MCF 10A (cell line): ENCODE measurements at places on chromosomes 1 and 21.

DNA sequence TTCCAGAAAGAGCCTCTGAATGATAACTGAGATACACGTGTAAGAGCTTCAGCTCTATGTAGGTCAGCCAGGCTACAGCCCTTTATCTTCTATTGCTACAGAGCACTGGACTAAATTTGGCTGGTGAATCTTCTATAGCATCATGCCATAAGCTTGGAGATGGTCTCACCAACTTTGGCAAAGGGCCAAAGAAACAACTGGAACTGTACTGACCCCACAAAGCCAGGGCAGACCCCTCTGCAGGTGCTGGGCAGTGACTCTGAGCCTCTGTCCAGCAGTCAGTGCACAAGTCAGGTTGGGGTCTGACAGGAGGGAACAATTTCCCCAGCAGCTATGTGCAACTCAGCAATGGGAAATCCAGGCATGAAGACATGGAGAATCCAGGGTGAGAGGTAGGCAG, 57.8 kb upstream of the NFASC start:
- no peak for DNase-seq

DNA sequence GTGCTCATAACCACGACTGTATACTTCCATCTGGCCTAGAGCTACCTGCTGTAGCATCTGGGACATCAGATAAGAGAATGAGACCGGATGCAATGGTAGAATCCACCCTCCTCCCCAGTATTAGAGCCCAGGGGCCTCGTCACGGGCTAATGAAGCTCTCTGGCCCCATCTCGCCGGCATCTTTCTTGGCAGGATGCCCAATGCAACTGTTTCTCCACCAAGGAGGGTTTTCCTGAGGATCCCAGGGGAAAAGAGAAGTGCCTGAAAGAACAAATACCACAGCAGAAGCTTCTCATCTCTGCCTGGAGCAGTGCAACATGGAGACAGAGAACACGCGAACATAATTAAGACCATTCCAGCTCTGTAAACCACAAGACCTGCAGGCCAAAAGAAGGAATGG, 80.0 kb downstream of the VWA5B1 start:
- no peak for DNase-seq

- DNase-seq = no peak
These were observed 156.6 kb downstream of the TRABD2B start for GRCh38 chr1:47840393-47841190.

DNA sequence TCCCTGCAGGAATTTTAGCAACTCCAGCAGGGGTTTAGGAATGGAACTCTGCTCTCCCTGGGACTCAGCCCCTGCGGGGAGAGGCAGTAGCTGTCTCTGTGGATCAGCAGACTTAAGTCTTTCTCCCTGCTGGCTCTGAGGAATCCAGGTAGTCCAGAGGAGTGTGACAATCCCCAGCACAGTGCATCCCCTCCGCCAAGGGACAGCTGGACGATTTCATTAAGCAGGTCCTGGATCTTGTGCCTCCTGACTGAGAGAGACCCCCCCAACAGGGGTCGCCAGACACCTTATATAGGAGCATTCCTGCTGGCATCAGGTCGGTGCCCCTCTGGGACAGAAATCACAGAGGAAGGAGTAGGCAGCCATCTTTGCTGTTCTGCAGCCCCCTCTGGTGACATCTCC, 30.6 kb downstream of the AKT3 start:
- DNase-seq = no peak

DNA sequence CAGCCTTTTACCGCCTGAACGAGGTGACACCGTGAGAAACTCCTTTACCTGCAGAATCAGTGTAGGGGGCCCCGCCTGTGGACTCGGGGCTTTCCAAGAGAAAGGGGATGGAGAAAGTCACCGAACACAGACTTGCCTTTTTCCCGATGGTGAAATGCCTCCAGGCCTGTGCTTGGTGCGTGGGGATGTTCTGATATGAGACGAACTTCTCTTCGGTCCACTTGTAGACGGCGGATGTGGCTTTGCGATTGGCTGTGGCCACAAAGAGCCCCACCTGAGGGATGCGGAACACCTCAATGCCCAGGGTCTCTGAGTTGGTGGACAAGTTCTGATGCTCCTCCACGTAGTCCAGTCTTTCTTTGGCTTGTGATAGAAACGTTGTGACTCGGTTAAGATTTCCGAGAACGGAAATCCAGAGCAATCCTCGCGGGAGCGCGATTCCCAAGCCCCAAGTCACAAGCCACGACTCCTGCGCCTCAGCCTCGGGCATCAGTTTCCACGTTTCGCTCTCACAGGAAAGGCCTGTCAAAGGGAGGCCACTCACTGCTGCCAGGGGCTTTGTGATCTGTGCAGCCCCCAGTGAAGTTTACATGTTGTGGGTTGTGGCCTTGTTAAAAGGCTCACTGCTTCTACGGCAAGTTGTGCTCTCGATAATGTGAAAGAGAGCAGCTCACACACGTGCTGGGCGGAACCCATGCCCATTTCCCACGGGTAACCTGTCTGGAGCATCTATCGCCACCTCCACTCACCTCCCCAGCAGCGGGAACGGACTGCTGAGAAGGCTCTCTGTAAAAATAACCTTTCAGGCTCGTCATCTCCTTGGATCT, 12.6 kb downstream of the KRTAP10-1 start:
- no peak for DNase-seq

DNA sequence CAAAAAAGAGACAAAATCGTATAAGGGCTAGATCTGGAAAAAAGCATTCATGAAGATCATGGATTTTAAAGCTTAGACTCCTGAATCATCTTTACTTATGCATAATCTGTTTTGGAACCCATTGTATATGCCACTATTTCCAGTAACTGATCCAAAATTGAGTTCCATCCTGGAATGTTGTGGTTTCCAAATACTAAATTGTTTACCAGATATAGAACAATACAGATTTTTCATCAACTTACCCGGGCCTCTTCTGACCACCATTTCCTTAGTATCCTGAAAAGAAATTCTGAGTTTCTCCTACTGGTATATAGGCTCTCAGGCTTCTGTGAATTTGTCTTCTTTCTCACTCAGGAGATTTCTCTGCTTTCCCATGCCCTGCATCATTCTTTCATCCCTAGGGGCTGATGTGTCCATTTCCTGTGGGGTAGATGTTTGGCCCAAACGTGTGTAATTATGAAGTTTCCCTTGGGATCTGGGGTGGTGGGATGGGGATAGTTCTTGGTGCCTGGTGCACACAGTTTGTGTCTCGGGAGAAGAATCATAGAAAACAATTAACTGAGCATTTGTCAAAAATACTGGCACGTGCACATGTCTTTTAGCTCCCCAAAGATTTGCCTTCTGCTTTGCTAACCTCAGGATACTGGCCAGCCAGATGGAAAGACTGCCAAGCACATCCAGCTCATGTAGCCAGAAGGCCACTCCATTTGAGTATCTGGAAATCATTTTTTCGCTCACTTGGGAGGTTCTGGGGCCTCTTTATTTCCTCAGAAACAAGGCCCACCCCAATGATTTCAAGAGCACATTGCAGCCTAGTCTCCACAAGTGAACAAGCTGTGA, 127.8 kb downstream of the NTMT2 start:
- DNase-seq = no peak

GRCh38 chr1:36876990-36877389, 157.3 kb downstream of the GRIK3 start:
- no peak for DNase-seq

DNA sequence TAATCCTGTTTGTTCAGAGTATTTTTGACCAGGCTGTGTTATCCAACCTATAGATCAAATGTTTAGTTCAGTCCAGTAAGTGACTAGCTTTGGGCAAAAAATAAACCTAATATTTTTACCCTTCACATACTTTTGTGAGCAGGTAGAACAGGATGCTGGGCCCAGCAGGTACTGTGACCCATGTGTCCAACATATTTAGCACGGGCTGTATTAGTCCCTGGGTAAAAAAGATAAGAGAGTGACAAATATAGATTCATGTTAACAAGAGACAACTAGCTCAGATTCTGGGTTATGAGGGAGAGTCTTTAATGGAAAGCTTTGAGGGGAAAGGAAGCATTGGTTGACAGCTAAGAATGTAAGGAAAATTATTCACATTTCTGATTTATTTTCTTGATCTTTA, 43.1 kb downstream of the OLFM3 start:
- DNase-seq = no peak

DNA sequence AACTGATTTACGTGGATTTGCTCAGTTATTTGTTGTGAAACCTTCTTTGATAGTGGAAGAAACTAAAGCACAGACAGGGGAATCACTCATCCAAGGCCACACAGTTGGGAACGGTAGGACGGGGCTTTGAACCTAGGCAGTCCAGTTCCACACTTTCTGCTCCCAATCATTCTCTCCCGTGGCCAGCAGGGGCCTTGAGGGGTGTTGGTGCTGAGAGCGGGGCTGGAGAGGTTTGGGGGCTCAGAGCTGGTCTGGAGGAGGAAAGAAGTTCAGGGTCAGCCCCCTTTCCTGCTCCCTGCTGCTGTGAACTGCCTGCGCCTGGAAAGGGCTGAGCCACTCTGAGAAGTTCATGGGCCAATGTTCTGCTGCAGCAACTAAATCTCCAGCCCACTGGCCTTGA, 31.4 kb upstream of the ACTL8 start:
- no peak for DNase-seq

- no peak for DNase-seq
These were observed 2.8 kb downstream of the PEA15 start for GRCh38 chr1:160207771-160208556.

DNA sequence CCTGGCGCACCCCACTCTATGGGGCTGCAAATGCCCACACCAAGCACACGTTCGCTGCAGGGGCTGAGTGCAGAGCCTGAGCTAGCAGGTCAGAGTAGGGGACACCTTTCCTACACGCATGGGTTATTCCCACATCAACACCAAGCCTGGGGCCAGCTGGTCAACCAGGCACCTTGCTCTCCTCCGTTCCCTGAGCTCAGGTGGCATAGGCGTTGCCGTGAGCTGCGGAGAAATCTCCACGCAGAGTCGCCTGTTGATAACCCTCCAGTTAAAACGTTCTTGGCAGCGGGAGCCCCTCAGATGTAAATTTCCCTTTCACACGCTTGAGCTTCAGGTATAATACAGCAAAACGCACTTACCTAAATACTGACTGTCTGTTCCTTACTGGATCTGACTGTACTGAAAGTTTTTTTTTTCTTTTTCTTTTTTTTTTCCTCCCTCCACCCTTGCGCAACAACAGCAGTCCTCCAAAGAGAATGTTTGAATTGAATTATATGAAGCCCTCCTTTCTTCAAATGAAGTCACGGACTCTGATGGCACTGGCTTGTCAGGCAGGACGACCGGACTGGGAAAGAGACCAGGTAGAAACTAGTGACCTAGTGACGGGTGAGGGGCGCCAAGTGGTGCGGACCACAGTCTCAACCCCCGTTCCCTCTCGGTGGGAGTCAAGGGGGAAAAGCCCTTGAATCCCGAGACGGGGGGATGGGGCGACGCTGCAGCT, 2.1 kb downstream of the BRINP3 start:
- DNase-seq = no peak

DNA sequence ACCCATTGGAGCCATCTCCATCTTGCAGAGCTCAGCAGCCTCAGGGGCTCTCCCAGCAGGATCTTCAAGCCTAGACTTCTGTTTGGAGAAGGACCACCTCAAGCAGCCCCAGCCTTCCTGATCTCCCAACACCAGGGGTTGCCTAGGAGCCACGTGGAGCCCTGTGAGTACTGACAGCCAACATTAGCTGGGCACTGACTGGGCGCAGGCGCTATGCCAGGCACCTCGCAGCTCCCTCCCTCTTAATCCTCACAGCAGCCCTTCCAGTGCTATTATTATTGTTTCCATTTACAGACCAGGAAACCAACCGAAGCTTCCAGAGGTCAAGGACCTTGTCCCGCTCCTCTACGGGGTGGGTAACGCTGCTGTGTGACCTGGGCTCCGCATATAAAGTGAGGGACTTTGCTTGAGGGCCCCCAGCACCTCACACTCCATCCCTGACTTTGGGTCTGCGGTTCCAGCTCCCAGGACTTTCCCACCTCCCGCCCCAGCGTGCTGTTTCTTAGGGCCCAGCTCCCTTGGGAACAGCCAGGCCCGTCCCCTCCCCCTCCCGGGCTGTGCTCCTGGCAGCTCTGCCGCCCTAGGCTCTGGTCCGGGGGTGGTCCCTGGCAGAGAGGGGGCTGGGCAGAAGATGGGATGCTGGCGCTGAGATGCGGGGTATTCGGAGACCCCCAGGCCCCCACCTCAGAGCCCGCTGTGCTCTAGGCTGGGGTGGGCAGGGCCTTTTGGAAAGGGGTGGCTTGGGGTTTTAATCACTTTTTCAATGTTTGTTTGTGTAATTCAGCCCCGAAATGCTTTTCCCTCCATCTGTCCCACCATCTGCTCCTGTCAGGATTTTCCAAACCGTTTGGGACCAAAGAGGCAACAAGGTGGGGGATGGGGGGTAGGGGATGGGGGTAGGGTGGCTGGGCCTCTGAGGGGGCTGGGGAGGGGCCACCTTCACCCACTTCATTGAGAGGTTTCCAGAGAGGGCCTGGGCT, 4.1 kb upstream of the HPCA start:
- no peak for DNase-seq

DNA sequence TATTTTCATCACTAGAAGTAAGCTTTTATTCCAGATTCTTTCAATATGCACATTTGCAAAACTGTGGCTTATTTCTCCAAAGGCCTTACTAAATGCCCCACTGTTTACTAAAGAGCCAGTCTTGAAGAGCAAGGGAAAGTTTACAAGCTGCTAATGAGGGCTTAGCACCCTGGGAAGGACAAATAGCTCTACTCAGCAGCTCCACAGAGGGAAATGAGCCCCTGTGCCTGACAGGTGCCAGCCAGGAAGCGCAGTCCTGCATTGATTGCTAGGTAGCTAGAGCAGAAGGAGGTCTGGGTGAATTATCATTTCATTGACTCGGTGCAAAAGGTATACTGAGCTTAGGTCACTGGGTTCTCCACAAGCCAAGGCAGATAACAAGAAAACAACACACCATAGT, 307.0 kb downstream of the SETD4 start:
- no peak for DNase-seq

DNA sequence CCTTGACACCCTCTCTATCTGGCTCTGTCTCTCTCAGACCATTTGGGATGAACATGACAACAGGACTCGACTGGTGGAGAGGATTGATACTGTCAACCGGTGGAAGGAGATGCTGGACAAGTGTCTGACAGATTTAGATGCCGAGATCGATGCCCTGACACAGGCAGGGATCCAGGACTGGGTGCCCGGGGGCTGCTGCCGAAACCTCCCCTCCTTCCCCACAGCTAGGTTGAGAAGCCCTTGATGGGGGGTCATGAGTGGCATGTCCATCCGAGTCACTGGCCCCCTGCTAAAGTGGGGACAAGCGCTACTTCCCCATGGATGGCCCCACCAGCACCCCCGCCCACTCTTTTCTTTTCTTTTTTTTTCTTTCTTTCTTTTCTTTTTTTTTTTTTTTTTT, 1.2 kb downstream of the TEKT2 start:
- no peak for DNase-seq

DNA sequence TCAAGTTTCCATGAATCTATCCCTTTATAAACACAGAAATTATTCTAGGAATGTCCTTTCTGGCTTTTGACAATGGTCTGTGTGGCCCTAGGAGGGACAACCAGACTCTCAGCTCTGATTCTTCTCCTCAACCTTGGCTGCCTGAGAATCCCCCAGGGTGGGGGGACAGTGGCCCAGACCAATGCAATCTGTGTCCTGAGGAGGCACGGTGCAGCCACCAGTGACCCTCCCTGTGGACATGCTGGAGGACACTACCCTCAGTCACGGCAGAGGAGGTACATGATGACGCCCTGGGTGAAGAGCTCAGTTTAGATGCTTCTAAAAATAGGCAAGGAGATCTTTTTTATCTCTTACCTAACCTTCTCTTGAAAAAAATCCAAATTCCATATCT, 91.7 kb downstream of the PGBD5 start:
- DNase-seq = no peak
